ENCODE measurements at places on chromosomes 12 and 14.

- no peak for DNase-seq
Measured at GRCh38 chr14:32694795-32695449, 243.8 kb upstream of the NPAS3 start.

DNA sequence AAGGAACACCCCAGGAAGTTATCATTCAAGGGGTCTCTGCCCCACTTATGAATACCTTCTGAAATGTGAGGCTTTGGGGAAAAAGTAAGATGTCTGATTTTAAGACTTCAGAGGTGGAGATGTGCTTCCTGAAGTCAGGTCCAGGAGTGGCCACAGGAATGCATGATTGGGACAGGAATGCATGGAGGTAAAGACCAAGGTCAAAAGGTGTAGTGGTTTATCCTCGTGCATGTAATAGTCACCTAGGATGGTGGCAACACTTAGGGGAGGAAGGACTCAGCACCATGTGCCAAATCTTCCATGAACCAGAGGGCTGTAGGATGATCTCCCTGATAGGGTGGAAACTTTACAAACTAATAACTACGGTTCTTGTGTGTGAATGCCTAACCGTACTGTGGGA lies 217.3 kb downstream of the C12orf75 start:
- no peak for DNase-seq

GRCh38 chr12:71452006-71452405 lies 12.4 kb downstream of the LGR5 start:
- DNase-seq: no peak

DNA sequence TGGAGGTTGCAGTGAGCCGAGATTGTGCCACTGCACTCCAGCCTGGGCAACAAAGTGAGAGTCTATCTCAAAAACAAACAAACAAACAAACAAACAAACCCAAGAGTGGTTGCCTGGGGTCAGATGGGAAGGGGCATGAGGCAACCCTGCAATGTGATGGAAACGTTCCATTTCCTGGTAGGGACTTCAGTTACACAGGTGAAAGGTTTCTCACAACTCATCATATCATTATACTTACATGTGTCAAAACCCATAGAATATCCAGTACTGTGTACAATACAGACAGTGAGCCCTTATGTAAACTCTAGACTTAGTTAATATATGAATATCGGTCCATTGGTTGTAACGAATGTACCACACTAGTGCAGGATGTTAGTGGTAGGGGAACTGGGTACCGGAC lies 7.2 kb upstream of the KLC1 start:
- DNase-seq: no peak

DNA sequence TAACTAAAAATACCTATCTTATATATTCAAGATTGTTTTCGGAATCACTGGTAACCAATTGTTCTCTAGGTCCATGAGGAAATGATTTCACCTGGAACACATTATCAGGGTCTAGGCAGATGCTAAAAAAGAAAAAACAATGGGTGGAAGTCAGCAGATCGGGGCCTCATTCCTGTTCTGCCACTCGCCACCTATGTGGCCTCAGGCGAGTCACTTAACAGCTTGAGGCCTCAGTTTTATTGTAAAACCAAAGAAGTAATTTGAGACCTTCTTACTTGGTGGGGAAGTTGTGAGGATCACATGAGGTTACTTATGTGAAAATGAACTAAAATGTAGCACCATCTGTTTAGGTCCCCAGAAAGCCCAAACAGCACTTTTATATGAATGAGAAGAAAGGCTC lies 6.2 kb upstream of the RNASE10 start:
- DNase-seq: no peak

DNA sequence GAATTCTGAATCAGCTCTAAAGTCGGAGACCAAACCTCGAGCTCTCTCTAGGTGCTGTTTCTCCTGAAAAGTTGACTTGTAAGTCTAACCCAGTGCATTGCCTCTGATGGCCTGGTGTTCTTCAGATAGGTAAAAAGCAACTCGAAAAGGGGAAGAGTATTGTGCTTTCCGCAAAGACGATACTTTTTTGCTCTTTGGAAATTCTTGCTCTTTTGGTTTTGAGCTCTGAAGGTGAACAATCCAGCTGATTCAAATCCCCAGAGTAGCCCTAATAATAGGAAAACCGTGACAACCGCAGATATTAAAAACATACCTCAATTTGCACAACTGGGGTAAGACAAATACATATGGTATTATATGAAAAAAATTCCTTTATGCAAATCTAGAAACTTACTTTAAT lies 447.4 kb downstream of the RAD51B start:
- no peak for DNase-seq

DNA sequence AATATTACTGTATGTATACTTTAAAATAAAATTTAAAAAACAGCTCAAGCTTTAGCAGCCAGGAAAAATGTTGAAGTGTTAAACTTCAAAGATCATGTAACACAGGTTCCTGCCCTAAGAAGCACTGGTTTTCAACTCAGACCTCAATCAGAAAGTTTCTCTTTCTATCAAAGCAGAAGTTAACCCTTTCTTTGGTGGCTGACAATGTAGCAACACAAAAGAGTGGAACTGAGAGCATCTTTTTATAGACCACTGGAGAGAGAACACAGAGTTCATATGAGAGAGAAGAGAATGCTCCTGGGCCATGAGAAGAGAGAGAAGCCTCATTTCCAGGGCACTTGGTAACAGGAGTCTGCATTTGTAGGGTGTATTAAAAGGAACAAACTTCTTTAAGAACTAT lies 42.2 kb upstream of the KTN1 start:
- no peak for DNase-seq

- no peak for DNase-seq
Measured at GRCh38 chr14:32841698-32842097, 97.0 kb upstream of the NPAS3 start.

DNA sequence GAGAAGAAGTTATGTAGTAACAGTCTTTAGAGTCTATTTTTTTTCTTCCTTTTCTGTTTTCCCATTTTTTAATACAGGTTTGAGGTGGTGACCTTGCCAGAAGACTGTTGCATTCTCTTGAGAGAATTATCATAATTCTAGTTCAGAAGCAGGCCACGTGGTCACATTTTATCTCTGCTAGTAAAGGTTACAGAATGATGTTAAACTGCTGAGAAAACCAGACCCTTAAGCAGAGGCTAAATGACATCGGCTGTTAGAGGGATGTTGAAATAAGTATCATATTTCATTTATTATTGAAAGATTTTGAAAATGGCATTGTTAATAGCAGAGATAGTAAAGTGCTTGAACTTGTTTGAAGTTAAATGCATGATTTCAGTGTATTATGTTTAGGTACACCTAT lies 49.2 kb downstream of the BRMS1L start:
- DNase-seq: no peak

DNA sequence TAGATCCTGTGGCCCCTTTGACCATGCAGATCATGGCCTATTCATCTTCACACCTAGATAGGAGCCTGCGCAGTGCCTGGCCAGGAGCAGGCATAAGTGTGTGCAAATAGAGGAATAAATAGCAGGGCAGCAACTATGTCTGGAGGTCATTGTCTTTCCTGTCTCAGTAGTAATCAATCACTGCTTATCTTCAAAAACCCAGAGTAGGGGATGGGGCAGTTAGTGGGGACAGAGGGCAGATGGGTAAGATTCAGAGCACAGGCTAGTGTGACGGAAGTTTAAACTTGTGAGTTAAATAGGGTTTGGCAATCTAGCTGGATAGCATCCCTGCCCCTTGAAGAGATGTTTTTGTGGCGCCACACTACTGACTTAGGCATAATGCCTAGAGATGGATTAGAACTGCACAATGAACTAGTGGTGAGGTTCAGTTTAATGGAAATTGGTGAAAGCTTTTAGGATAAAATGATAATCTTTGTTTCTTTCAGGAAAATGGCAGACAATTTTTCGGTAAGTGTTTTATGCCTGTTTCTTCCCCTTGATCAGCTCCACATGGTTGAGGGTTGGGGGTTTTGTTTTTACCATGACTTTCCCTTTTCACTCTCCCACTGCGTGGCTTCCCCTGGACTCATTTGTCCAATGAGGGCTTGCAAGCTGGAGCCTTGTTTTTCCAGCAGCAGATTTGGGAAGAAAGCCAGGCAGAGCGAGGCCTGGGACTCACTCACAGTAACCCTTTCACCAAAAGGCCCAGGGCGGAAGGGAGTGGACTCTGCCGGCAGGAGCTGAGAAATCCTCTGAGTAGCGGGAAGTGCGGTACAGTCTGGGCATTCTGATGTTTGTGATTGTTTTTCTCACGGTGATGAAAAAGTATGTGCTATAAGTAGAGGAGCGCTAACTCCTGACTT lies 8.1 kb downstream of the LGALS3 start:
- DNase-seq: no peak

- no peak for DNase-seq
Measured at GRCh38 chr12:103791350-103791920, 49.6 kb downstream of the NT5DC3 start.

DNA sequence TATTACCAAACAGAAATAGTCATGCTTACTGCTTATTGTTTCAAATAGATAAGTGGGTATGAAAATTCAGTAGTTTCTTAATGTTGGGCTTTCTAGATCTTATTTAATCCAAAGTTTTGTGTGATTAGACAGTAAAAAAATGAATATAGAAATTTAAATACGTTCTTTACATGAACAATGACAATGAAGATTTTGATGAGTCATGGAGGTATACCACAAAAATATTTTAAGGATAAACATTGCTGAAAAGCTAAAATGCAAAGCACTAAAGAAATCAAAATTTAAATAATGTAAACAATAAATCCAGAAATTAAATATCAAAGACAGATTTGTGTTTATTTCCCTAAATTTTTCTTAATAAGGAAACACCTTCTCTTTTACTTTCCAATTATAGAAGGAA lies 78.3 kb downstream of the PIK3C2G start:
- no peak for DNase-seq

DNA sequence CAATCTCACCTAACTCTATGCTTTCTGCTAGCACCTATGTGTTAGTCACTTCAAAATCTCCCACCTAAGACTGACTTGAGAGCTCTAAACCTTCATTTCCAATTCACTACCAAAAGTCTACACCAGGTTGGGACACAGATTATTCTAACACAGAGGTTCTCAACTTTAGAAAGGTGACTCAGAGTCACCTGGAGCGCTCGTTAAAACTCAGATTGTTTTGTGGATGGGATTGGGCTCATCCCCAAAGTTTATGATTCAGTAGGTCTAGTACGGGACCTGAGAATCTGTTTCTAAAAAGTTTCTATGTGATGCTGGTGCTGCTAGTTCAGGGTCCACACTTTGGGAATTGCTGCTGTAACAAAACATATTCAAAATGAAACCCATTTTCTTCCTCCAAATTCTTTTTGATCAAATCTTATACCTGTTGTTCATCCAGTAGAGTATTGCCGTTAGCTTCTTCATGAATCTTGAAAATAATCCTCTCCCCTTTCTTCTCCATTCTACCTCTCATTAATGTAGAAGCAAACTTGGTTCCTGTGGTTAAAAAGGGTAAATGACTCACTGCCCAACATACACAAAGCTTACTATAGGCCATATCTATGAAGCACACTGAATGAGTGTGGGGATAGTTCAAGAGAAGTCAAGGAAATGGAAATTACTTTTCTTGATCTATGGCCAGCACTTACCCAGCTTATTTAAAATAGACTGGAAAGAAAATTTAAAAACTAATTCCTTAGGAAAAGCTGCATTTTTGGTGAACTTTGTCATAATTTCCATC lies 206.7 kb downstream of the KIF21A start:
- DNase-seq: no peak

DNA sequence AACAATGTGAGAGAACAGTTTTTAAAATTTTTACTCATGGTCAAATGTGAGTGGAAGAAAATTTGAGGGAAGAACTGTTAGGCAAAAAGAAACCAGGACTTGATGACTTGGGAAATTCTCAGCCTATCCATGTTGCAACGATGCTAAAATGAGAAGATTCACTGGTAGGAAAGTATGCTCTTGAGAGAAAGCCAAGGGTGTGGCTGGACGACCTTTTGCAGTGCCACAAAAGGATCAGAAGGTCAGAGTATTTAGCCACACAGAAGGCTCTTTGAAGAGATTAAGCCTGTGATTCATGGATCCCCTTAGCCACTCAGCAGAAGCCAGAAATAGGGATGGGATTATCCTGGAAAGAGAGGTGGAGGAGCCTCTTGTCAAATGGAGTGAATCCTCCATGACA lies 336.8 kb downstream of the LRIG3 start:
- no peak for DNase-seq

DNA sequence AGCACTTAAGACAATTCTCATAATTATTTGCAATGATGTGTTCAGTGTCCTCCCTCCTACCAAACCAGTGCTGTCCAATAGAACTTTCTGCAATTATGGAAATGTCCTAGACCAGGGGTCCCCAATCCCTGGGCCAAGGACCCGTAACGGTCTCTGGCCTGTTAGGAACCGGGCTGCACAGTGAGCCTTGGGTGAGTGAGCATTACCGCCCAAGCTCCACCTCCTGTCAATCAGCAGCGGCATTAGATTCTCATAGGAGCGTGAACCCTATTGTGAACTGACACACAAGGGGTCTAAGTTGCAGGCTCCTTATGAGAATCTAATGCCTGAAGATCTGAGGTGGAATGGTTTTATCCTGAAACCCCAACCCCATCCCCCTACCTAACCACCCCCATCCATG lies 3.9 kb downstream of the SVOP start:
- no peak for DNase-seq

DNA sequence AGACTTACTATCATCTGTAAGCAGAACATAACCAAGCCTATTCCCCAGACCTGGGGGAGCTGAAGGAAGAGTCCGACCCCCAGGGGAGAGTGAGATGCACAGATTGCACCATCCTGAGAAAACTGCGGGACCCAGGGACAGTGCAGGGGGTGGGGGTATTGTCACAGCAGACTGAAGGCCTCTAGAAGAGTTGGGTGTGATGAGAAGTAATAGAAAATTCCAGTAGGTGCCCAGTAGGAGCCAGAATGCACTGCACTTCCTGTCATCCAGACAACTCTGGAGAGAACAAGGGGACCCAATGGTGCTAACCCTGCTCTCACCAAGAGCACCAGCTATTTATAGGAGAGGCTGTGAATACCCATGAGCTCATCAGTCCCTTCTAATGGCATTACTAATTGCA lies 190.1 kb downstream of the BCL11B start:
- DNase-seq: no peak

- DNase-seq: no peak
Measured at GRCh38 chr12:18153826-18154225, 63.8 kb upstream of the RERGL start.

- DNase-seq: no peak
Measured at GRCh38 chr14:102645746-102646440, 53.4 kb downstream of the RCOR1 start.

- DNase-seq: no peak
Measured at GRCh38 chr14:100786576-100787219, 39.2 kb upstream of the MEG3 start.

DNA sequence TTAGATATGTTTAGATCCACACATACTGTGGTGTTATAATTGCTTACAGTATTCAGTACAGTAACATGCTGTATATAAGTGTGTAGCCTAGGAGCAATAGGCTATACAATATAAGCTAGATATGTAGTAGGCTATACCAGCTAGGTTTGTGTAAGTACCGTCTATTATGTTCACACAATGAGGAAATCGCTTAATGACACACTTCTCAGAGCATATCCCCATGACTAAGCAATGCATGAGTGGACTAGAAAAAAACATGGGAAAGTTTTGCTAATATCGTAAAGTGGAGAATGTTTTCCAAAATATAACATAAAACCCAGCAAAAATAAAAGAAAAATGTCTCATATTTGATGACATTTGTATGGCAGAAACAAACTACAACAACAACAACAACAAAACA lies 27.3 kb downstream of the AKAP3 start:
- no peak for DNase-seq

- DNase-seq: no peak
Measured at GRCh38 chr12:69168828-69169227, 70.5 kb upstream of the CPSF6 start.

- no peak for DNase-seq
Measured at GRCh38 chr14:74863274-74863673, 12.7 kb downstream of the PROX2 start.

GRCh38 chr12:18719922-18720510 lies 17.8 kb downstream of the PLCZ1 start:
- no peak for DNase-seq

Data from CD4-positive, alpha-beta T cell treated with Interleukin-2 at 100 ng/mL for 4 hours (primary cell).